ENCODE measurements at places on chromosomes 6 and 20. TPM values are rescaled to one million over a fixed set of nuclear protein-coding genes. Genes with fewer than 3 reads are reported as not detected.

Gene AAR2
- polyA plus RNA-seq: 18.1 TPM

Gene SCUBE3
- polyA plus RNA-seq: 0.02 TPM

Gene POPDC3
- polyA plus RNA-seq: 0.56 TPM

Gene LAMA2
- 5.2 TPM for polyA plus RNA-seq

Gene ADGRF5
- polyA plus RNA-seq: 78.0 TPM

Gene TRIM10
- 0.12 TPM for polyA plus RNA-seq

Gene DEFB124
- not detected for polyA plus RNA-seq

Gene FNDC1
- 0.06 TPM for polyA plus RNA-seq

Data from lung (tissue), 17 donors.